ENCODE measurements at places on chromosomes 7 and 10. TPM values are rescaled to one million over a fixed set of nuclear protein-coding genes. Genes with fewer than 3 reads are reported as not detected.

ATG9B gene
- total RNA-seq, result 11.1 TPM

ADIRF gene
- not detected for total RNA-seq

- H3K36me3 ChIP-seq, result peaks cover 20% of the 10 kb centered on the region
- H3K27ac ChIP-seq, result no peak overlapping the region
- no peaks in the 10 kb centered on the region for H3K27me3 ChIP-seq
- H3K4me1 ChIP-seq, result peaks cover 2% of the 10 kb centered on the region
- no peak for DNase-seq
These were observed 57.5 kb downstream of the COL17A1 start for GRCh38 chr10:104028146-104028545.

DNA sequence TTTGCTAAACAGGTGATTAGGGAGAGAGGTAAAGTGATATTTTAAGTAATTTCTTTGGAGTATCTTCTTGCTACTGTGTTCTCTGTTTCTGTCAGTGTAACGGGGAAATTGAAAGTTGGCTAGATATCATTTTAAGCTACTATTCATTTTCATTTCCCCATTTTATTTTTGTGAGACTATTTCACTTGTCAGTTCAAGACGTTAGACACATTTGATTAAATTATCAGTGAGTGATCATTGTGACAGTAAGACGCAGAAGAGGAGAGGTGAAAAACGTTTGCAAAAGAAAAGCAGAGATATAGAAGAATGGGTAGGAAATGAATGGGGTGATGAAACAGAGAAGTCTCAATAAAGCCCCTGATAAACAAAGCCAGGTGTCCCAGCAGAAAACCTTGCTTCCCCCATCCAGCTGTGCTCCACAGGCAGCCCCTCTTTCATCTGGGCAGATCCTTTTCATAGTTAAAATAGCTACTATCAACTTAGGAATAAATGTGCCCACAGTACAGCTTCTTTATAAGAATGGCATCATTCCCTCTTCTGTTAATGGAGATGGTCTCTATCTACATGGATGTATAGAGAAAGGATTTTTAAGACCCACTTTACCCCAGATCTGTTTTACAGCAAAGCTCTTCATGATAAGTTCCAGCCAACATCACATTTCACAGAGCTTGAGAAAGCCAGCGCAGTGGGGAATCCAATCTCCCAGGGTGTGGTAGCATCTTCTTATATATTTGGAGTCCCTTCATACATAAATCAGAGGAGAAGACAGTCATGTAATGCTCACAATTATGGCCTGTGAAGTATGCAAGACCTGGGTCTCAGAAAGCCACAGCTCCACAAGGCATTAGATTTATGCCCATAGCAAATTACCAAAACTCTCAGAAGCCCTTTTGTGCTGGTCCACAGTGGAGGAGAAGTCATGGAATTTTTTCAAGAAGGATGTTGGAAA is 138.1 kb upstream of the ITGB1 start:
- H3K36me3 ChIP-seq, result peaks cover 7% of the 10 kb centered on the region
- DNase-seq, result no peak
- no peak overlapping the region for H3K27ac ChIP-seq
- H3K4me1 ChIP-seq, result peaks cover 14% of the 10 kb centered on the region
- no peaks in the 10 kb centered on the region for H3K27me3 ChIP-seq

DNA sequence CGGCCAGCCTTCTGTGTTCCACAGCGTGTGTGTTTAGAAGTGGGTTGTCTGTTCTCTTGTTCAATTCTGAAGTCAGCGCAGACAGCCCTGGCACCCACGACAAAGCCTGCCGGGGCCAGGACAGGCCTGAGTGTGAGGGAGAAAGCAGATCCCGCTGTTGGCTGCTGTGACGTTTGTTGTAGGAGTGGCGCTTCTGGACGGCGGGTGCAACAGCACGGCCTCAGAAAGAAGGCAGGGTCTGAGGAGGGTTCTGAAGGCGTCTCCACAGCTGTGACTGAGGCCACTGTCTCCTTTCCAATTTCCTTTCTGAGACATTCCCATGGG is 76.2 kb downstream of the VIPR2 start:
- H3K36me3 ChIP-seq, result no peaks in the 10 kb centered on the region
- H3K4me1 ChIP-seq, result peaks cover 12% of the 10 kb centered on the region
- DNase-seq, result no peak

DNA sequence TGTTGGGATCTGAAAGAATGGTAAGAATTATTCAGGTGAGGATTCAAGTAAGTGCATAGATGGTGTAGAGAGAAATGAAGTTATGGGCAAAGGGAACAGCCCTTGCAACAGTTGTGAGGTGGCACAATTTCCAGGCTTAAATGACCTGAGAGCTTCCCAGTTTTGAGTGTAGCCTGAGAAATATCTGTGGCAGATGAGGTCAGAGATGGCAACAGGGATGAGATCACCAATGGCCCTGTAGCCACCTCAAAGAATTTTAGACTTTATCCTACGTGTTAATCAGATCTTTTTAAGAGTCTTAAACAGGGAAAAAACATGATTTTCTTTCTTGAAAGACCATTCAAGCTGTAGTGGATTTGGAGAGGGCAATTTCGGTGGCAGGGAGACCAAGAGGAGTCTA is 1.9 kb upstream of the NRF1 start:
- peak overlapping the region; percentile 96 for H3K4me3 ChIP-seq
- peaks cover 12% of the 10 kb centered on the region for H3K36me3 ChIP-seq
- no peaks in the 10 kb centered on the region for H3K27me3 ChIP-seq
- peaks cover 34% of the 10 kb centered on the region for H3K4me1 ChIP-seq
- peak overlapping the region; percentile 40 for H3K27ac ChIP-seq

GRCh38 chr10:93412801-93413200 is 69.3 kb downstream of the MYOF start:
- H3K27ac ChIP-seq, result peak overlapping the region; percentile 91
- no peaks in the 10 kb centered on the region for H3K27me3 ChIP-seq
- DNase-seq, result no peak
- peak overlapping the region; percentile 59 for H3K4me3 ChIP-seq
- H3K36me3 ChIP-seq, result peaks cover 3% of the 10 kb centered on the region

DNA sequence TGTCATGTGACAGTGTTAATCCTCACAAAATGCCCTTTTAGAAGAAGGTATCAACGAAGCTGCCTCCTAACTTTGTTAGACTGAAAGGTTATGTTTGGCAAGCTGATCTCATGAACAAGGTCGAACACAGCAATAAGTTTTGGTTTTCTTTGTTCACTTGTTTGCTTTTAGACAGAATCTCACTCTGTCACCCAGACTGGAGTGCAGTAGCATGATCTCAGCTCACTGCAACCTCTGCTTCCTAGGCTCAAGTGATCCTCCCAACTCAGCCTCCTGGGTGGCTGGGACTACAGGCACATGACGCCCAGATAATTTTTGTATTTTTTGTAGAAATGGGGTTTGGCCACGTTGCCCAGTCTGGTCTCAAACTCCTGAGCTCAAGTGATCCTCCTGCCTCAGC is 1.1 kb downstream of the STRA8 start:
- H3K4me1 ChIP-seq, result peaks cover 4% of the 10 kb centered on the region
- DNase-seq, result no peak
- peaks cover 3% of the 10 kb centered on the region for H3K27me3 ChIP-seq
- no peak overlapping the region for H3K4me3 ChIP-seq
- H3K36me3 ChIP-seq, result no peaks in the 10 kb centered on the region

NUP205 gene
- total RNA-seq, result 84.8 TPM

GRCh38 chr7:24587853-24588252 is 14.6 kb downstream of the PALS2 start:
- H3K4me3 ChIP-seq, result no peak overlapping the region
- H3K4me1 ChIP-seq, result peaks cover 12% of the 10 kb centered on the region

GRCh38 chr10:128316121-128316726 is 190.0 kb upstream of the MKI67 start:
- no peak for DNase-seq
- H3K4me1 ChIP-seq, result no peaks in the 10 kb centered on the region
- no peak overlapping the region for H3K4me3 ChIP-seq

DNA sequence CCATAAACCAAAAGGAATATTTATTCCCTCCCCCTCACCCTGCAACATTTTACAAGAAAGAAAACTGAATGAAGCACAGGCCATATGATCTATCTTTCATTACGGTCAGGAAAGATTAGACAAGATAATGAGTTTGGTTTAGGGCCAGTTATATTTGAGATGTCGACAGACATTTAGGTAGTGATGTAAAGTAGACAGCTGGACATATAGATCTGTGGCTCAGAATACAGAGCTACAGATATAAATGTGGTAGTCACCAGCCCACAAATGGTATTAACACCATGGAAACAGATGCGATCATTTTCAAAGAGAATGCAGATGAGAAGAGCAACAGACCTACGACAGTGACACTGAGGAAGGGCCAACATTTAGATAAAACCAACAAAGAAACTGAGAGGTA is 142.5 kb downstream of the SRPK2 start:
- H3K4me3 ChIP-seq, result no peak overlapping the region
- no peak for DNase-seq
- H3K27ac ChIP-seq, result no peak overlapping the region
- H3K36me3 ChIP-seq, result peaks cover 1% of the 10 kb centered on the region

DNA sequence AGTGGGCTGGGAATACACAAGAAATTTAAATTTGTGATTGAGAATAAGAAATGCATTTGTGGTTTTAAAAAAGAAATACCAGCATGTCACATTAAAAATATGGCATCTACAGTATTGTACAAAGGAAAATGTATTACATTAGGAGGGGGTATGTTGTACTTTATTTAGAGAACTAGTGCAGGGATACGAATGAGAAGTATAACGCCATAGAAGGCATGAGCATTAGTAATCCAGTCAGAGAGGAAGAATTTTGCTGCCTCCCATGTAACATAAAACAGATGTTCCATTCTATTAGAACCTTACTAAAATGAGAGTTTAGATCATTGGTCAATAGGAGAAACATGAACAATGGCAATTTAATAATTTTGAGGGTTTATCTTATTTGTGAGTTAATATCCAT is 182.2 kb downstream of the ADK start:
- H3K4me3 ChIP-seq, result no peak overlapping the region
- peaks cover 3% of the 10 kb centered on the region for H3K4me1 ChIP-seq
- H3K27me3 ChIP-seq, result no peaks in the 10 kb centered on the region
- peaks cover 32% of the 10 kb centered on the region for H3K36me3 ChIP-seq
- no peak overlapping the region for H3K27ac ChIP-seq
- DNase-seq, result no peak

DNA sequence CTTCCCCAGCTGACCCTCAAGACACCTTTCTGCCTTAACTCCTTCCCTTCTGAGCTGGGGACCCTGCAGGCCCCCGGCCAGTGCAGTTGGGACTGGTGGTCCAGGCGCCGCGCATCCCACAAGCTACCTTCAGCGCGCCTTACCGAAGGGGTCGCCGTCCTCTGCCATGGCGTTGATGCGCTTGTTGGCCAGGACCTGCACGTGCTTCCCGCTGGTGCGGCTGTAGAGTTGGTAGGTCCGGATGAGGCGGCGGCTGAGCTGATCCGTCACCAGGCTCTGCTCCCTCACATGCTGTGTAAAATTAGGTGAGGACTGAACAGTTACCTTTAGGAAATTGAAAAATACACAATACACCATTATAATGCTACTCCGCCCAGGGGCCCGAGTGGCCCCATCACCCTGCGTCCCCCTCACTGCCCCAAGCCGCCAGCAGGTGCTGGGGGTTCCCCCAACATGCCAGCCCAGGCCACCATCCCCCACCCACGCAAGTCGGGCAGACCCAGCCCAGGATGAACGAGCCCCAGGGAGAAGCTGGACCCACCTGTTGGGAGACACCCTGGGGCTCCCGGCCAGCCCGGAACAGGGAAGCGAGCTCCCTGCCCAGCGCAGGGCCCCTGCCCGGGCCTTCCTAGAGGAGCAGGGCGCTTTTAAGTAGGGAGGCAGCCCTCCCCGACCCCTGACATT is 1.2 kb downstream of the FGF8 start:
- no peak overlapping the region for H3K27ac ChIP-seq
- H3K4me3 ChIP-seq, result no peak overlapping the region
- DNase-seq, result no peak

DNA sequence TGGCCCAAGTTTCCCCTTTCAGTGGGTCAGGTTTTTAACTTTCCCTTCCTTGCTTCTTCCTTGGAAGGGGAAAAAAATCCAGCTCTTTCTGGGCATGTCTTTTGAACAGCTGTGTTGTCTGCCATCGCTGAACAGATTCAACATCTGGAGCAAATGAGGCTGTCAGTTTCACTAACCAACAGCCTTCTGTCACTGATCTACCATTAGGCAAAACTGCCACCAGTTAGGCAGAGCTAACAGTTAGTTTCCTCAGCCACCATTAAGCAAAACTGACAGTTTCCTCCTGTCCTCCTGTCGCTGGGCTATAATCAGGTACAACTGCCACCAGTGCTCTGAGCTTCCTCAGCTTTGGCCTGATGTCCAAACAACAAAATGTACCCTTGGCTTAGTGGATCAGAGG is 81.9 kb downstream of the NPTX2 start:
- no peaks in the 10 kb centered on the region for H3K27me3 ChIP-seq
- no peaks in the 10 kb centered on the region for H3K36me3 ChIP-seq
- H3K4me3 ChIP-seq, result no peak overlapping the region
- H3K27ac ChIP-seq, result no peak overlapping the region

- no peak overlapping the region for H3K4me3 ChIP-seq
- no peak for DNase-seq
- peaks cover 4% of the 10 kb centered on the region for H3K4me1 ChIP-seq
- H3K27ac ChIP-seq, result no peak overlapping the region
- H3K36me3 ChIP-seq, result peaks cover 16% of the 10 kb centered on the region
These were observed 236.1 kb downstream of the ELMO1 start for GRCh38 chr7:37212556-37212955.

RBP4 gene
- total RNA-seq, result not detected

GRCh38 chr7:131927770-131928423 is 371.5 kb upstream of the PODXL start:
- DNase-seq, result no peak
- no peak overlapping the region for H3K27ac ChIP-seq
- H3K4me1 ChIP-seq, result no peaks in the 10 kb centered on the region
- H3K4me3 ChIP-seq, result no peak overlapping the region
- H3K27me3 ChIP-seq, result peaks cover 1% of the 10 kb centered on the region
- no peaks in the 10 kb centered on the region for H3K36me3 ChIP-seq
